Panc1 (cell line): ENCODE measurements at places on chromosomes 6 and 20. TPM values are rescaled to one million over a fixed set of nuclear protein-coding genes. Genes with fewer than 3 reads are reported as not detected.

The VSTM2L gene
- total RNA-seq = 16.0 TPM

The ZNF311 gene
- total RNA-seq = 0.39 TPM

The FRS3 gene
- total RNA-seq = 3.0 TPM

The TREML2 gene
- total RNA-seq = not detected

The HMGCLL1 gene
- total RNA-seq = not detected

DNA sequence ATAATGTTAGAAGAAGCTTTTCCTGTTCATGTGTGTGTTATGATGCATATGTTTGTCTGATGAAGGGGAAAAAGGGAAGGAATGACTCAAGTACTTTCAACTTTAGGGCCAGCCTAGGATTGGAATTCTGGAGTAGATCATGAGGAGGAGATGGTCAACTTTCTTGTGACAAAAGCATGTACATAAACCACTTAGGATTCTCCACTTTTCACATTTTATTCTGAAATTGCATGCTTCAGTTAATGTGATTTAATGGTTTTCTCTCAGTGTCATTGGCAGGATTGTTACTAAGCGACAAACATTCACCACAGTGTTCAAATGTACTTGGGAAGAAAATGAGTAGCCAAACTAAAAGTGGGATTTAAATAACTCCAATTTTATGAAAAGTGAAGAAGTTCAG is 80.1 kb downstream of the UTRN start:
- no peaks in the 10 kb centered on the region for H3K27me3 ChIP-seq
- H3K4me3 ChIP-seq = no peak overlapping the region
- no peak for DNase-seq
- peaks cover 33% of the 10 kb centered on the region for H3K4me1 ChIP-seq
- peak overlapping the region; percentile 57; the same call in 1 of the 2 replicates for H3K27ac ChIP-seq

GRCh38 chr6:111720931-111721496 is 115.3 kb upstream of the TRAF3IP2 start:
- H3K27ac ChIP-seq = no peak overlapping the region
- H3K36me3 ChIP-seq = no peaks in the 10 kb centered on the region
- no peak overlapping the region for H3K4me3 ChIP-seq
- no peak for DNase-seq
- H3K4me1 ChIP-seq = no peaks in the 10 kb centered on the region

DNA sequence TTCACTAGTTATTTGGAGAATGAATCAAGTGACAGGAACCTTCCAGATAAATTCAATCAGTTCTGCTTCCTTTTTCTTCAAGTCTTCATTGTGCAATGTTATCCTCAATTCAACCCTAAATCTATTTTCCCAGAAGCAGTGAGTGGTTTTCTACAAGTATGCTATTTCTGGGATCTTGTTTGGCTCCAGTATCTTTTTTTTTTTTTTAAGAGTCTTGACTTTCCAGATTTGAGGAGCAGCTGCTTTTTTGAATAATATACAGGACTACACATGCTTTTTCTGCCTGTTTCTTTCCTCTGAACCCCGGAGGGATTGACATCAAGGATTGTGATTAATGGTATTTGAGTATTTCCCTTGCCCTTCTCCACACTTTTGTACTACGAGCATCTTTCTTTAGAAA is 339.2 kb upstream of the JAG1 start:
- H3K36me3 ChIP-seq = no peaks in the 10 kb centered on the region
- H3K4me3 ChIP-seq = no peak overlapping the region
- no peak for DNase-seq

DNA sequence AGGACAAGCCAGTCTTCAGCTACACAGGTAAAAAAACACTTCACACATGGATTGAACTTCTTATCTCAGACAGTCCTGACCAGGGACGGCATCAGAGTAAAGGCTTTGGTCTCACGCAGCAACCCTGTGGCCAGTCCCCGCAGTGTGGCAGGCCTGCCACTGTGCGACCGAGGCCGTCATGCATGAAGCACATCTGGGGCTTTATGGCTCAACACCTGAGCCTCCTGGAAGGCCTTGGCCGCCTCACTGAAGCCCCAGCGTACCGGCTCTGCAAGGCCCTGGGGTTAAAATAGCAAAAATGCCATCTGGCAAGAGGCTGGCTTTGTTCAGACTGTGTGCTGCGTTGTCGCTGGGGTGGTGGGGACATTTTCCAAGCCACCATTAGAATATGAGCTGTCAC is 32.8 kb downstream of the TBC1D7 start:
- no peak for DNase-seq
- no peaks in the 10 kb centered on the region for H3K36me3 ChIP-seq

- H3K27me3 ChIP-seq = no peaks in the 10 kb centered on the region
- no peaks in the 10 kb centered on the region; the same call in 1 of the 2 replicates for H3K36me3 ChIP-seq
- no peak overlapping the region for H3K4me3 ChIP-seq
- H3K4me1 ChIP-seq = peaks cover 14% of the 10 kb centered on the region
- no peak overlapping the region for H3K27ac ChIP-seq
- DNase-seq = no peak
These were observed 4.5 kb downstream of the LRRC1 start for GRCh38 chr6:53799340-53799739.

DNA sequence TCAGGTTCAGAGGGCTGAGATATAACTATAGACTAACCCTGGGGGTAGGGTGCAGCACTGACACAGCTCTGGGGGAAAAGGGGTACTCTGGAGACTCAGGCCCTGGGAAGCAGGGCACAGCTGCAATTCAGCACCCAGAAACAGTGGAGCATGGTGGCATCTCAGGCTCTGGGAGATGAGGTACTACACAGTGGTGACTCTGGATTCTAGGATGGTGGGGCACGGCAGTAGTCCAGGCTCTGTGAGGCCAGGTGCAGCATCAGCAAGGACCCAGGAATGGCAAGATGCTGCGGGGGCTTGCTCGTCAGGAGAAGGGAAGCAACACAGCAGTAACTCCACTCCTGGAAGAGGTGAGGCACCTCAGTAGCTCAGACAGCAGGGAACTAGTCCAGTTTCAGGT is 271.5 kb upstream of the MOCS1 start:
- H3K27ac ChIP-seq = no peak overlapping the region
- H3K4me1 ChIP-seq = no peaks in the 10 kb centered on the region
- H3K36me3 ChIP-seq = no peaks in the 10 kb centered on the region
- no peak for DNase-seq
- no peak overlapping the region for H3K4me3 ChIP-seq

DNA sequence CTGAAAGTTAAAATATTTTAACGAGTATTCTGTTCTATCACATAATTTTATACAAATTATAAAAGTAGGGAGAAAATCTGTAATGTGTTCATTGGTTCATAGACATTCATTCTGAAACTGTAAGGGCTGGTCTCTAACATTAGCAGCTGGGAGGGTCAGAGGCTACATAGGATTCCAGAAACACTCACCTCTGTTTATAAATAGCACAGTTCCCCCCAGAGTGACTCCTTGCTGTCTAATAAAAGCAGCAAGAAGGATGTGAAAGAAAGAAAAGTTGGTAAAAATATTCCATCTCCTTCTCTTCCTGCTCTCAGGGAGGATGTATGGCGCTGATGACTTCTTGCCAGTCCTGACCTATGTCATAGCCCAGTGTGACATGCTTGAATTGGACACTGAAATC is 25.3 kb upstream of the NAA20 start:
- no peak overlapping the region for H3K4me3 ChIP-seq
- H3K36me3 ChIP-seq = peaks cover 3% of the 10 kb centered on the region
- no peak for DNase-seq
- H3K4me1 ChIP-seq = peaks cover 62% of the 10 kb centered on the region
- no peaks in the 10 kb centered on the region for H3K27me3 ChIP-seq
